NCI-H187 treated with DMSO at 0.1 percent for 48 hours (cell line): ENCODE measurements at places on chromosomes 12 and 14.

GRCh38 chr12:99332936-99333591 lies 314.5 kb upstream of the GARIN6 start:
- DNase-seq: no peak

- DNase-seq: no peak
Measured at GRCh38 chr12:13135371-13136178, 32.1 kb upstream of the GSG1 start.

- no peak for DNase-seq
Measured at GRCh38 chr12:106044773-106045172, 94.0 kb downstream of the NUAK1 start.

GRCh38 chr12:15863984-15864383 lies 18.2 kb upstream of the STRAP start:
- no peak for DNase-seq

DNA sequence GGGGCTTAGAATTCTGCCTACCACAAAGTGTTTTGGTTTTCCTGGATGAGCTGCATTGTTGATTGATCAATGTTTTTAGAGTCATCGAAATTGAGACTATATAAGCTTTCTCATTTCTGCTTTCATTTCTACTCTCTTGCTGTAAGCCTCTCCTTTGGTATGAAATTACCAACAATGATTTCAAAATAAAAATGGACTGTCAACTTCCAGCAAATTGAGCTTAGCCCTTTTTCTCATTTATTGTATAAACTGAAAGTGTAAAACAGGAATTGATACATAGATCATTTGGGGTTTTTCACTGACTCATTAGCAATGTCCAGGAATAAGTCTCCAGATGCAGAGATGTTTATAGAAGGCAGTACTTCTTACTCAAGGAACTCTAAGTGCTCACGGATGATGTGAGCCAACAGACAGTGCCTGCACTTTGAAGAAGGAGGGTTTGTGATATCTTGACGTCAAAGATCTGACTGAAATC lies 20.0 kb upstream of the PCNX1 start:
- DNase-seq: no peak

DNA sequence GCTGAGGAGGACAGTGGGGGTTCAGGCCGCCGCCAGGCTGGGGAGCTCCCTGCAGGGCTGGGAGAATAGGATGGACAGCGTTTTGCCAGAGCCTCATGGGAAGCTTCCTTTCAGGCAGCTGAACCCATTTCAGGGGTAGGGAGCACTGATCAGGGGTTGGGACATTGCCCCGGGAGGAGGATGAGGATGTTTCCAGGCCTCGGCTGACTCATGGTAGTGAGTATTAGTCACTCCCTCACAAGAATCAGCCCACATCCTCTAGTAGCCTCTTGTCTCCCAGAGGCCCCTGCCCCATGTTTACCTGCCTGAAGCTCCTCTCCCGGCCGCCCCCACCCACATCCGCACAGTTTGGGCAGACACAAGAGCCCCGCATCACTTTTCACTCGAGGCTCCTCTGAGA lies 89.8 kb downstream of the ZFP36L1 start:
- no peak for DNase-seq

DNA sequence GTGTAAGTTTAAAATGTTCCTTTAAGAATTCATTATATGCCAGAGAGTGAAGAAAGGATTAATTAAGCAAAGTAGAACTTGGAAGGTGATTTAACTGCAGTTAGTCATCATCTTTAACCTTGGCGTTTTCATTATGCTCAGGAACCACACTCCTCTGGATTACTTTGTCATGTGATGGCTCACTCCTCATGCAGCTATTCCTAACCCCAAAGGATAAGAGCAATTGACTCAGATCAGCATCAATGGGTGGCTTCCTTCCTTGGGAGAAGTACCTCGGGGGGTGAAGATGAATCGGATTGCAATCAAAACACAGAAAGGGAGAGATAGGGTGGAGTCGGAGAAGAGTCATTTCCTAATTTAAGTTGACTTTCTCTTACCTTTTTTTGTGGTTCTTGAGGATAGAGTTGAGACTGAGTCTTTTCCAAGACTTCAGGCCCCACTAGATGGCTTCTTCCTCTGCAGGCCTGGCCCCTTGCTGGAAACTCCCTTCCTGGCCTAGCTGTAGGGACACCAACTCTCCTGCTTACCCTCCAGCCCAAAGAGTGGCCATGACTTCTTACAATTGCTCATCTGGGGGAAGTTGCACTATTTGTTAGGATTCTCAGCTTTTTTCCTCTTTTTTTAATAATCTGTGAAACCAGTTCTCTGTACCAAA lies 238.6 kb upstream of the DDHD1 start:
- DNase-seq: no peak

DNA sequence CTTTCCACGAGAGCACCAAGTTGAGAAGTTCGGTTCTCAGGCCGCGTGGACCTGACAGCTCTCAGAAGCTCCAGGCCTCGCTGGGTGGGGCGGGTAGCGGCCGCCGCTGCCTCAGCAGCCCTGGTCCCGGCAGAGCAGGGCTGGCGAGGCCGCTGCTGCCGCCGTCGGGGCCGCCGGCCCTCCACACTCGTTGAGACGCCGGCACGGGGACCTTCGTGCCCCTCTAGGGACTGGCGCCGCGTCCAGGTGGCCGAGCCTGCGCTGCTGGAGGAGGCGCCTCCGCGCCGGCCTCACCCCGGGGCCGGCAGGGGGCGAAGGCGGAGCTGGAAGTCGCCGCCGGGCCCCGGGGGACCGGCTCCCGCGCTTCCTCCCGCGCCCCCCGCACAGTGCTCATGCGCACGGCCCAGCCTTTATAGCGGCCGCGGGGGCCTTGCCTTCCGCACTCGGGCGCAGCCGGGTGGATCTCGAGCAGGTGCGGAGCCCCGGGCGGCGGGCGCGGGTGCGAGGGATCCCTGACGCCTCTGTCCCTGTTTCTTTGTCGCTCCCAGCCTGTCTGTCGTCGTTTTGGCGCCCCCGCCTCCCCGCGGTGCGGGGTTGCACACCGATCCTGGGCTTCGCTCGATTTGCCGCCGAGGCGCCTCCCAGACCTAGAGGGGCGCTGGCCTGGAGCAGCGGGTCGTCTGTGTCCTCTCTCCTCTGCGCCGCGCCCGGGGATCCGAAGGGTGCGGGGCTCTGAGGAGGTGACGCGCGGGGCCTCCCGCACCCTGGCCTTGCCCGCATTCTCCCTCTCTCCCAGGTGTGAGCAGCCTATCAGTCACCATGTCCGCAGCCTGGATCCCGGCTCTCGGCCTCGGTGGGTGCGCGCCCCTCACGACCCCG lies at the start of gene COCH:
COCH (plus strand) TSS at position 440 of the 879 bp plus-strand sequence; CDS start at position 820, 380 bp downstream.
- no peak for DNase-seq

DNA sequence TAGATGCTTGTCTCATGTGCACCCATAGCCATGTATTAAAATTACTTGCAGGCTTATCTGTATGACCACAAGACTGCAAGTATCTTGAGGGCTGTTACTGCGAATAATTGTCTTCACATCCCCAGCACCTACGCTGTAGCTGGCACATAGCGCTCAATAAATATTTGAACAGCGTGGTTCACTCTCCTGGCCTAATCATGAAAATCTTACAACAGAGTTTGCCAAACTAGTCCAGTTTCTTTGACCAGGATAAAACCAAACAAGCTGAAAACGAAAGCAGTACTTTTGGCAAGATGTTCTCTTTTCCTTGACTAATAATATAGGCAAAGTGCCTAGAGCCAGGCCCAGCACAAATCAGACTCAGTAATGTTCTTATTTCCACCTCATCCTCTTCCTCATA lies 106.7 kb downstream of the RPS29 start:
- DNase-seq: no peak

DNA sequence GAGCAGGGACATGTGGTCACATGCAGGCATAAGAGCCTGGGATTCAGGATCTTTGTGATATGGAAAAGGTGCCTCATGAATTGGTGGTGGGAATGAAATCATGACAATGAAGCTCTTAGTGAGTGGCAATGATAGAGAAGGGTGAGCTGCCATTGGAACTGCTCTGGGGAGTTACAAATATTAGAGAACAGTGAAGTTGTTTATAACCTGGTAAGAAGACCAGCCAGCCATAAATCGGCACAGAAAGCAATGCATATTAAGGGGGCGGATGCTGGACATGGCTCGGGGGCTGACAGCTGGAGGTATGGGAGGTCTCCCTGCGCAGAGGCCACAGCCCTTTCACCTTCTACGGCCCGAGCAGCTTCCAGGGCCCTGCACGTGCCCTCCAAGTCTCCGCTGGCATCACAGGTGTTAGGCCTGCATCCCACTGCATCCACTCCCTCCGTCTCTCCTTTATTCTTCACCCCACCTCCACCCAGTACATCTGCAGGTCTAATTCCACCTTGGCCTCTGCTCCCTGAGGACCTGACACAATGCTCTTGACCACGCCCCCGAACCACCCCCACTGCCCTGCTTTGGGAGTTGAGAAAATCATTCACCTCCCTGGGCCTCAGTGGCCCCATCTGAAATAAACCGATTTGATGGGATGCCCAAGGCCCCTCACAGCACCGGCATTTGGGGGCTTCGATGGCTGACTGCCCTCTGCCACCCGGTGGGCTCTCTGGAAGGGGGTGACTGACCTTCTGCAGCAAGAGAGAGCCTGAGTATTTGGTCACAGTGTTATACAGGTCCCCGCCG lies 4.1 kb downstream of the CACNA2D4 start:
- DNase-seq: no peak

DNA sequence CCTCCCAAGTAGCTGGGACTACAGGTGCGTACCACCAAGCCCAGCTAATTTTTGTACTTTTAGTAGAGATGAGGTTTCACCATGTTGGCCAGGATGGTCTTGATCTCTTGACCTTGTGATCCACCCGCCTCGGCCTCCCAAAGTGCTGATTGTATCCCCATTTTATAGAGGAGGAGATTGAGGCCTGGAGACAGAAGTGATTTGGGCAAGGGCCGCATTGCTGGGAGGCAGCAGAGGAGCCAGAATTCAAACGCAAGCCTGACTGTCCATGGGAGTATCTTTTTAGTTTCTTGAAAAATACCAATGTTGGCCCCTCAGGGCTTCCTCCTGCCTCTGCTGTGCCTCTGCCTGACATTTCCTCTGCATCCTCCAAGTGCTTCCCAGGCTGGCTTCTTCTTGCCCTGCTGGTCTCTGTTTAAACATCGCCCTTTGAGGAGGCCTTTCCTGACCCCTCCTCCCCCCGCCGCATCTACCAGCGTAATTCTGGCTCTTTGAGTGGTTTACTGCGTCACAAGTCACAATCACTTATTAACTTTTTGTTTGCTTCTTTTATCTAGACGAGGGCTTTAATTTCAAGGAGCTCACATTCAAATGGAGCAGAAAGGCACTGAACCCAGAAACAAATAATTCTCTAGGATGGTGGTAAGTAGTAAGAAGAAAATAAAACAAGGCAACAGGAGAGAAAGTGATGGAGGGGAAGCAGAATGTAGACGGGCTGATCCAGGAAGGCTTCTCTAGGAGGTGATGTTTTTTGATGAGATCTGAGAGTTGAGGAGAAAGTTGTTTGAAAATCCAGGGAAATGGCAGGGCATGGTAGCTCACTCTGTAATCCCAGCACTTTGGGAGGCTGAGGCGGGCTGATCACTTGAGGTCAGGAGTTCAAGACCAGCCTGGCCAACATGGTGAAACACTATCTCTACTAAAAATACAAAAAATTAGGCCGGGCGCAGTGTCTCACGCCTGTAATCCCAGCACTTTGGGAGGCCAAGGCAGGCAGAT lies 91.0 kb upstream of the MED13L start:
- no peak for DNase-seq

- no peak for DNase-seq
Measured at GRCh38 chr12:54197010-54197409, 8.2 kb upstream of the SMUG1 start.

DNA sequence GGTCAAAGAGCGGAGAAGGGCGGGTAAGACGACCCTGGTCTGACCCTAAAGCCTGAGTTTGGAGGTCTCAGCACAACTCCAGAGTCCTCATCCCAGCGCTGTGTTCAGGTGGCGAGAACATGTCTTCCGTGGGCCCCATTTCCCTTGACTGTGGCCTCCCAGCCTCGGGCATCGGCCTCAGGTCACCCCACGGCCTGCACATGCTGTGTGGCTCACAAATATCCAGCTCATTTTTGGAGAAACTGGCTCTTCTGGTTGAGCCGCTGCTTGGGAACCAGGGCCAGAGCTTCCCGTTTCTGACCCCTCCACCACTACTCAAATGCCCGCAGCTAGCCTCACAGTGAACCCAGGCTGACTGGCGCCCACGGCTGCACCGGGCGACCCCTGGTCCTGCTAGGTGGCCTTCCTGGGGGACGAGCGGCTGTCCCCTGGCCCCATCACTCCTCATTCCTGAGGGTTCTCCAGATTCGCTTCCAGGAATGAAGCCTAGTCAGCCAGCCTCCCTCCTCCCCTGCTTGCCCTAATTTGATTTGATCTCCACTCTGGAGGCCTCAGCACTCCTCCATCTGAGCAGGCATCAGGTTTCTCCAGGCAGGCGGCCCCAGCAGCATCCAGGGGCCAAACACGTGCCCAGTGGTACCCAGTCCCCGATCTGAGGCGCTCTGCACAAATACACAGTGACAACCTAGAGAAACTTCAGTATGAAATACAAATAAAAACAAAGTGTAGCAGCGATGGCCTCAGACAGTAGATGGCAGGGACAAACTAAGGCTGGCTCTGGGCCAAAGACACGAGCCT lies 4.7 kb downstream of the P2RX2 start:
- DNase-seq: no peak

GRCh38 chr14:43362586-43362985 lies 1144.5 kb downstream of the FSCB start:
- DNase-seq: no peak

DNA sequence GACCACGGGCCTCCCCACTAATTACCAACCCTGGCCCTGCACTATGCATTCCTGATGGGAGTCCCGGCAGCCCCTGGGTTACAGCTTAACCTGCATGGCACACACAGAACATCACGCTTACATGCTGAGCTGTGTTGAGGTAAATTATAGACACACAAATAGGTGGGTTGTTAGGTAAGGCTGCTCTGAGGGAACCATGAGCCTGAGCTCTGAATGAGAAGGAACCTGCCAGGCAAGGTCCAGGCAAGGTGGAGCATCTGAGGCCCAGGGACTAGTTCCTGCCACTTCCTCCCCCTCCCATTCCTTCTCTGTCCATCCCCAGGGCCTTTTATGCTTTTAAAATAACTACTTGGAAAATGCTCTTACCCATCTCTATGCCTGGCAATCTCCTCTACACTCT lies 82.7 kb upstream of the ESRRB start:
- no peak for DNase-seq
